ENCODE measurements at places on chromosomes 16 and 17.
A peak's percentile ranks its signal among the peaks of the same experiment; 100 is the strongest.

GRCh38 chr16:26768385-26769010, 298.2 kb upstream of the C16orf82 start:
- DNase-seq: no peak

- peak; percentile 62 for DNase-seq
These were observed 39.0 kb upstream of the AKAP1 start for GRCh38 chr17:57045868-57046704.

DNA sequence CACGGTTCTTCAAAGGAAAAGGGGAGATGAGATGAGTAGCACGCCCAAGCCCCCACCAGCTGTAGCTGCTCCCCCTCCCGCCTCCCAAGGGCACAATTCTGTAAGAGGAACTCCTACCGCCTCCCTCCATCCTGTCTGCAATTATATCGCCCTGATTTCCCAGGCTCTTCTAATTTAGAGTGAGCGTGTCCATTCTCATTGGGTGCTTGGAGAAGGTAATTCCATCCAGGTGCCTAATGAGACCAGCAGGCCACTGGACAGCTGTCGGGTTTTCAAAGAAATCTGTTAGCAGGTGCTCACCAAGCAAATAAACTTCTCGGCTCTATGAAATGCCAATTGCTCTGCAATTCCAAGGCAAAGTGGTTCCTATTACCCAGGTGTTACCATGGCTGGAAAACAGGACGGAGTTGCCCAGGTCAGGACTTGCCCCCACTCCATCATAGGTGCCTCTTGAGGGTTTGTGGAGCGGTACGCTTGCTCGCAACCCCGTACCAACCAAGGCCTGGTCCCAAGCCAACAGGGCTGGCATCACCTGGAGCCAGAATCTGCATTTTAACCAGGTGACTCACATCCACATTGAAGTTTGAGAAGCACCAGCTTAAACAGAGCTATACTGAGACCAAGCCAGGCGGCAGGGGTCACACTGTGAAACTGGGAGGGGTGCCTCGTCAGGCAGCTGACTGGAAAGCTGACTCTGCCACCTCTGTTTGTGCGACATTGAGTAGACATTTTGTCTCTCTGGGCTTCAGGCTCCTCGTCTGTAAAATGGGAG, 16.5 kb upstream of the MEAK7 start:
- peak; percentile 13 for DNase-seq

- no peak for DNase-seq
These were observed 36.3 kb upstream of the ZNF750 start for GRCh38 chr17:82876149-82876548.

DNA sequence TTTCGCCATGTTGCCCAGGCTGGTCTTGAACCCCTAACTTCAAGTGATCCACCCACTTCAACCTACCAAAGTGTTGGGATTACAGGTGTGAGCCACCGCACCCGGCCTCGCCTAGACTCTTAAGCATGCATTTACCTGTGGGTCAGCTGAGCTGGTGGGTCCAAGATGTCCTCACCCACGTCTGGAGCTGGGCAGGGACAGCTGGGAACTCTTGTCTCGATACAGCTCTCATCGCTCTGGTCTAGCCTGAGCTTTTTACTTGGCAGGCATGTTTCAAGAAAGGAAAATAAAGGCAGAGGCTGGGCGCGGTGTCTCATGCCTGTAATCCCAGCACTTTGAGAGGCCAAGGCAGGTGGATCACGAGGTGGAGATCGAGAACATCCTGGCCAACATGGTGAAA, 56.9 kb upstream of the PHOSPHO1 start:
- no peak for DNase-seq

DNA sequence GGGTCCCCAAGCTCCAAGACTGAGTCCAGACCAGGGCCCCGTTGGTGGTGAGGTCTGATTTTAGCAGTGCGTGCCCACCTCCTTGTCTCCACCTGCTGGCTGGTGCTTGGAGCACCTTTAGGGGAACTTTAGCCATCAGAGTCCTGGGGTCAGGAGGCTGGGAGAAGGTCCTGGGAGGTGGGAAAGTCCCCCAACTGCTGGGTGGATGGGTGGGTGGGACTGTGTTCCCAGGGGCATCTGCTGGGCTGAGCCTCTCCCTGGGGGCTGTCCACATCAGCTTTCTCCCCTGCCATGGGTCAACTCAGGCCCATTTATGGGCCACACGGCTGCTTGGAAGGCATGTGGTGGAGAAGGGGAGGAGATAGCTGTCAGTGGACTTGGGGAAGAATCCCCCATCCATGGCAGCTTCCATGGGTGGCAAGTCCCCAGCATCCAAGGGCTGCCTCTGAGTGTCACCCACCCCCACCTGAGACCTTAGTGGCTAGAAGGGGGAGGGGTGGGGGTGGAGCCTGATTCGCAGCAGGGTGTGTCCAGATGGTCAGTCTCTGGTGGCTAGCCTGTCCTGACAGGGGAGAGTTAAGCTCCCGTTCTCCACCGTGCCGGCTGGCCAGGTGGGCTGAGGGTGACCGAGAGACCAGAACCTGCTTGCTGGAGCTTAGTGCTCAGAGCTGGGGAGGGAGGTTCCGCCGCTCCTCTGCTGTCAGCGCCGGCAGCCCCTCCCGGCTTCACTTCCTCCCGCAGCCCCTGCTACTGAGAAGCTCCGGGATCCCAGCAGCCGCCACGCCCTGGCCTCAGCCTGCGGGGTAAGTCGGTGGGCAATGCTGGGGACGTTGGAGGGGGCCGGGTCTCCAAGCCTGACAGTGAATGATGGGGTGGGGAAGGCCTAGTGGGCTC, at the start of gene TRPV2:
TSS of gene TRPV2 (plus strand) at position 541 of the 894 bp plus-strand sequence. CDS start 2,098 bp downstream, outside the sequence.
- DNase-seq: peak; percentile 72

GRCh38 chr17:80183581-80184422, 14.0 kb downstream of the CARD14 start:
- DNase-seq: no peak

DNA sequence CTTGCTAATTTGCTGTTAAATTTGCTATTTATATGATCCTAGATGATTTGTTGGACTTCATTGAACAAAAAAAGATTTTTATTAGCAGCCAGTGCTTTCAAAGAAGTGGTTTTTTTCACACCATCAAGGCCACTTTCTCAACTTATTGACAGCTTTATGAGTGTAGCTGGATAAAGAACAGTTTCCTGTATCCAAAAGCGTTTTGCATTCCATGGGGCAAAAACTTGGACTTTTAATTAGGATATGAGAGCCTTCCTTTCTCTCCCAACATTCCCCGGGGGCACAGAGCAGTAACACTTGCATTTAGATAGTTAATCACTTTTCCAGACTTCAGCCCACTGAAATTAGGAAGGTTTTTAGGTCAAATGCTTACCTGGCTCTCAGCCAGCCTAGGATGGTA, 177.1 kb upstream of the ELAC2 start:
- no peak for DNase-seq

DNA sequence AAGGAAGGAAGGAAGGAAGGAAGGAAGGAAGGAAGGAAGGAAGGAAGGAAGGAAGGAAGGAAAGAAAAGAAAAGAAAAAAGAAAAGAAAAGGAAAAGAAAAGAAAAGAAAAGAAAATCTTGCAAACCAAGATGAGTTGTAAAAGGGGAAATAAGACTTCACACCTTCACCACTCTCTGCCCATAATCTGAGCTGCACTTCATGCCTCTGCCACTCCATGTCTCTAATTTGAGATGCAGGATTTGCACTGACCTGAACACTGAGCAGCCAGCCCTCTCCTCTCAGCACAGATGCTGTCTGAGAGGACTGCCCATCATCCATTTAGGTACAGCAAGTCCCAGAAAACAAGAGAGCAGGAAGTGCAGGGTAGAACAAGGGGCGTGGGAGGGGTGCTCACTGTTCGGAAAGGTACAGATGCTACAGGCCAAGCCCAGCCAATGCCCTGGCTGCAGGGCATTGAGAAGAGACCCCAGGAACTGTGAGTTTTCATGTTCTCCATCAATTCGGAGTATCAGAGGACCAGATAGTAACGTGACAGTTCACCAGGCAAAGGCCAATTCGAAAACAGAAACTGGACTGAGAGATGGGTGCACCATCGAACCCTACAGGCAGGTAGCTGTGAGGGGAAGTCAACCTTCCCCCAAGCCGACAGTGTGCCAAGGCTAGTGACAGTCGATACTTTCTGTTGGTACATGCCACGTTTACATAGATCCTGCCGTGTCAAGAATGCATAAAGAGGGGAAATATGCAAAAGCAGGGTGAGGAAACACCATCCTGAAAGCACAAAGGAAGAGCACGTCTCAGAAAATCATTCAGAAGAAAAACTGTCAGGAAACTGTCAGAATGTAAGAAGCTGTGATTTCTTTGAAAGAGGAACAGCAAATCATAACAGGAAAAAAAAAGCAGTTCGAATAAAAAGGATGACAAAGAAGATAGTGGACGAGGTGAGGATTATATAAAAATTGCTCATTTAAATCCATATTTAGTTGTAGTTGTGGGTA, 142.0 kb upstream of the RCVRN start:
- DNase-seq: no peak

Measured in activated CD4-positive, alpha-beta T cell treated with anti-CD3 and anti-CD28 coated beads for 36 hours (primary cell).